ENCODE measurements at places on chromosomes 7 and 10.

DNA sequence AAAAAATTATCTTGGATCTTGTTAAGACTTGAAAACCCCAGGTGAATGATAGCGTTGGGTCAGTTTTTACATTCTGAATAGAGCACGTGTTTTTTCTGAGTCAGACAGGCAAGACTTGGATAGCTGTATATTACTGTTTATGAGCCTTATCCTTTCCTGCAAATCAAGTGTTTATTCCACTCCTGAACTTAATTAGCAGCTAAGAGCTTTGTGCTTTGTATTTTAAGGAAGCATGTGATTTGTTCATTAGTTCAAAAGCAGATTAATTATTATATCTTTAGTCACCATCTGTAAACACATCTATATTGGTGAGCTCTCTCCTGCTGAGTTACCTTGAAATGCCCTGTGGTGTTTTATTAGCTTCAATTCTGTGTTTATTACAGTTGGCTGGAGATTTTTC, 98.6 kb upstream of the PRPS1L1 start:
- DNase-seq: no peak

DNA sequence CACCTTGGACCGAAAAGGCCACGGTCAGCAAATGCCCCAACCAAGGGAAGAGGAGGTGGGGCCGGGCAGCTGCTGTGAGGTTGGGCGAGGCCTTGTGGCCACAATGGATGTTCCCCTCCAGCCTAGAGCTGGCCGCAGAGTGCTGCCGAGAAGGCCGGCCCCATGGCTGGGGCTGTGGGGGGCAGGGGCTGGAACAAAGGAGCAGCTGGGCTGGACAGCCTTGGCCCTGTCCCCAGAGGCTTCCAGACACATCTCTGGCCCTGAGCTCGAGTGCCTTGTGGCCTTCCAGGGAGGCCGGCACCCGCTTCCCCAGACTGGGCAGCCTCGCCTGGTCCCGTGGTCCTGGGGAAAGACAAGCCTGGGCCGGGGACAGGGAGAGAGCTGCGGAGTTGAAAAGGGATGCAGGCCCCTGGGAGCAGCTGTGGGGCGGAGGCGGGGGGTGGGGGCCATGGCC, 88.0 kb downstream of the PDGFA start:
- DNase-seq: peak; percentile 62

GRCh38 chr10:25226775-25227682, 52.2 kb downstream of the GPR158 start:
- peak; percentile 52 for DNase-seq

GRCh38 chr7:7048213-7048612, 134.1 kb upstream of the C1GALT1 start:
- DNase-seq: no peak

GRCh38 chr7:132030883-132031282, 474.5 kb upstream of the PODXL start:
- DNase-seq: no peak

DNA sequence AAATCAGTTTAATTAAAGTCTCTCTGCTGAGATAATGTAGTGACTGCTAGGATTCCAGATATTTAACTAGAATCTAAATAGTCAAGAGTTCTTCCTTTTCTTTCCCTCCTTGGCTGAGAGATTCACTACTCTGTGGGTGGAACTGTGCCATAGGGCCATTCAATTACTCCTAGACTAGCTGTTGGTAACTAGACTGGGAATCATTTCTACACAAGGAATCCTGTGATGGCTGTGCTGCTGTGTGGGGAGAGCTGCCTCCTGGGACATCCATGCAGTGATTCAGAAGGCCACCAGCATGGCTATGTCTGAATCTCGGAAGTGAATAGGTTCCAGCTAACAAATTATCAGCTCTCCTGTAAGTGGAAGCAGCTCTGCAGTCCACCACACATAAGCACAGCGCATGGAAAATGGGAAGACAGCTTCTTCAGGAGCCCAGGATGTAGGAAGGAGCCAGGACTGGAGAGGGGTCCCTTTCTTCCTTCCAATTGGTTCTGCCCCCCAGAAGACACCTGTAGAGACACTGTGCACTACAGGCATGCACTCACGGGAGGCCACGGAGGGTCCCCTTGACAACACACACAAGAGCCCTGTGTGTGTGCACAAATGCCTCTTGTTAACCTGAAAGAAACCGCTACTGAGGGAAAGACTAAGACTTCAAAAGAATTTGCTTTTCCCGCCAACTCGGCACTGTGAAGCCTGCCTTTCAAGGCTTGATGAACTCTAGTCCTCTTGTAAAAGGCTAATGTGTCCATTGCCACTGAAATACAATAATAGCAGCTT, 66.5 kb downstream of the SCRN1 start:
- no peak for DNase-seq

DNA sequence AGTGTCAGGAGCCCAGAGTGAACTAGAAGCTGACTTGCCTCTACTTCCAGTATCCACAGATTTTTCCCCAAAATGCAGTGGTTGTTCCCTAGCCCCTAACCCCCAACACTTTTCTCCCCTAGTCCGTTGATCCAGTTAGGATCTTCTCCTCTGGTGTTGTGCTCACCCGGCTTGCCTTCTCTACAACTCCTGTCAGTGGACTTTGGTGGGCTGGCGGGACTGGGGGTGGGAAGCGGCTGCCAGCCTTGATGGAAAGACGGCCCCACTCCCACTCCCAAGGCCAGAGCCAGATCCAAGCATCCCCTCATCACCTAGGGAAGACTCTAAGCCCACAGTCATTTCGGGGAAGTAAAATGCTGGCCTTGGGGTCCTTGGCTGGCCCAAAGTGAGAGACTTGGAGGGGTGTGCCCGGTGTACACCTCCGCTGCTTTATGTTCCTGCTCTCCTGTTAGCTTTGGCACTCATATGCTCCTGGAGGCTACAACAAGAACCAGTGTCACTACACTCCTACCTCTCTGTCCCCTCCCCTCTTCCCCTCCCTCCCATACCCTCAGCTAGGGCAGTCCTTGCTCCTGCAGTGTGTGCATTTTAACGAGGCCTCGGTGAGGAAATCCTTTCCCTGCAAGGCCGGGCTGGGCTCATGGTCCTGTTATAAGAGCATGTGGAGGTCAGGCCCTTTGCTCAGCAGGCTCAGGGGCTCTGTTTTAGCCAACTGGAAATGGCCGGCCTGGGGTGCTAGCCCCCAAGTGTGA, 930 bp upstream of the HOXA10 start:
- no peak for DNase-seq

DNA sequence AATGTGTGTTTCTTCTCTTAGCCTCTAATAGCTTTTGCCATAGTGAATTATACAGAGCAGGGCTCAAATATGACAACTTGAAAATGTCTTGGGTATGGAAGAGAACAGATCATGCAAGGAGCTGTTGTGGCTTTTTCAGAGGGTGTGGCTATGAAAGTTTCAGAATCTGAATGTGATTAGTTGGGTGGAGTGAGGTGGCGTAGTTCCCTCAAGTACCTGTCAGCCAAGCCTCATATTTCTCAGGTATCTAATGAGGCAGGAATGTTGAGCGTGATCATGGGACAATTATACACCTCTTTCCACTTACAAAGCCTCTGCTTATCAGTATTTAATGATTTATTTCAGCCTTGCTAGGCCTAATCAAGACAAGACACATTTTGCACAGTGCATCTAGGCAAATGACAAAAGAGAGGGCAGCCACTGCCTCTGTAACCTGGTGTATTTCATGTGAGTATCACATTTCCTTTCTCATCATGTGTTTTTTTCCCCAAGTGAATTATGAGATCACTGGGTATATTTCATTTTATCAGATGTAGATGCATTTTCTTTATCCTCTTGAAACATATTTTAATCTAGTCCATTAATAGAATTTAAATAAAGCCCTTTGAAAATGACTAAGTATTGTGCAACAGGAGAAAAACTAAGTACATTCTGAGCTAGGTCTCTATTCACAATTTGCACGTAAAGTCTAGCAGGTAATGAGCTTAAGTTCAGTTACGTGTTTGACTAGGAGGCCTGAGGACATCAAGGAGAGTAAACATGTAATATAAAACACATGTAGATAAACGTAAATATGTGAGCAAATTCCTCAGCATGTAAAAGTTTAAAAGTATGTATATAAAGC, 644.4 kb upstream of the IGFBP3 start:
- no peak for DNase-seq

DNA sequence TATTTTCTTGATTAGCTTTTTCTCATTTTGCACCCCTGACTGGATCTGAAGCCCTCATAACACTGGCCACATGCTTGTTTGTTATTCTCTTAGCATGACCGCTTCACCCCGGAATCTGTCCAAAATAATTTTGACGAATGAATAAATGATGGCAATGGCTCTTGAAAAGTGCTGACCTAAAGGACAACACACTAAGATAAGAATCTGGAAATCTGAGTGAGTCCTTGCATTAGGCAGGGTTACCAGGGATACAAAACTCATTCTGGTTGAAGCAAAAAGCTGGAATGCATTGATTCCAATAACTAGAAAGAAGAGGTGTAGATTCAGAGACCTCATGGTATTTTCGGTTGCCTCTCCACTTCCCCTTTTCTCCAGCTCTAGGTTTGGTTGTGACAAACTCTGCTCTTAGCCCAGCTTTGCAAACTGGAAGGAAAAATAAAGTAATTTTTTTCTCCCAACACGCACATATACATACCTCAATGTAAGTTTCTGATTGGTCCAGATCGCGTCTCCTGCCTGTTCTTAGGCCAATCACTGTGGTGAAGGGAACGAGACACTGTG, 157.4 kb downstream of the SKIDA1 start:
- DNase-seq: no peak

DNA sequence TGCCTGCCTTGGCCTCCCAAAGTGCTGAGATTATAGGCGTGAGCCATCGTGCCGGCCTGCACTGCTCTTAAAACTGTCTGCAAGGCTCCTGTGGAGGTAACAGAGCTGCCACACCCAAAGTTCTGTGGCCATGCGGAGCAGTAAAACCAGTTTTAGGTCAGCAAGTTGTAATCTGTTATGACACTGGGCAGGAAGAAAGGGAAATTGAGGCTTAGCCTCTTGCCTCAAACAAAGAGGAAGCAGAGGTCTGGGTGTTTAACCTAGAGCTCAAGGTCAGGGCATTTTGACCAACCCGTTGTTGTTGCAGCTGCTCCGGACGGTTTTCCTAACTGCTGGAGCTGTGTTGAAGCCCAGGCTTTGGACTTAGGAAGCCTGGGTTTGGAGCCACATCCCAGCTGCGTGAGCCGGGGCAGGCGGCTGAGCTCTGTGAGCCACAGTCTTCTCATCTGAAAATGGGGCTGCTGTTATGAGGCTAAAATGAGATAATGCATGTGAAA, 7.4 kb upstream of the RRP12 start:
- DNase-seq: no peak

GRCh38 chr7:134954197-134955082, 31.9 kb upstream of the AGBL3 start:
- peak; percentile 74 for DNase-seq

GRCh38 chr10:95792874-95793285, 36.9 kb downstream of the ENTPD1 start:
- DNase-seq: no peak

GRCh38 chr7:137904833-137905232, 58.1 kb upstream of the DGKI start:
- no peak for DNase-seq

DNA sequence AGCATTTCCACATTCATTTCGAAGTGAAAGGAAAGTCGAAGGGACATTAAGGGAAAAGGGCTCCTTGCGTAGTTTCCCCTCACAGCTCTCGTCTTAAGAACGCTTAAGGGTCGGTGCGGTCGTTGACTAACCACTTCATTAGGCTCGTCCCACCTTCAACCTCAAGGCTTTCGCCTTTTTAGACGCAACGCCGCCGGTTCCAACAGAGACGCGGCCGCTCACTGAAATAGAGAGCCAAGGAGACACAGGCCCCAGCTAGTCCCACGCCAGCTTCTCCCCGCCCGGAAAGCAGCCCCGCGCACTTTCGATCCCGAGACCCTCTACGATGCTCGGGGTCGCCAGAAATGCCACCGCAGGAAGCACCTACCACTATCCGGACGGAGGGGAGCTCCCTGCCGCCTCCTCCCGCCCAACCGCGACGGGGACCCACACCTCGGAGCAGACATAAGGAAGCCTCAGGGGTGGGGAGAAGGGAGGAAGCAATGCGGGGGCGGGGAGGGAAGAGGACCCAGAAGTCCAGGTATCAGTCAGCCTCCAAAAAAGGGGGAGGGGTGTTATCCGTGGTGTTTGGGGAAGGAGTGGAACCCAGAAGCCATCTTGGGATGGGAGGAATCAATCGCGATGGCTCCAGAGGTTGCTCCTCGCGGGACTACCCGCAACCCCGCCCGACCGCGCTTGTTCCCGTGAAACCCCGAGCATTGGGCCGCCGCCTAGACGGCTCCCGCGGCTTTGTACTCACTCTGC, 559 bp downstream of the TRA2A start:
- peak; percentile 56 for DNase-seq

DNA sequence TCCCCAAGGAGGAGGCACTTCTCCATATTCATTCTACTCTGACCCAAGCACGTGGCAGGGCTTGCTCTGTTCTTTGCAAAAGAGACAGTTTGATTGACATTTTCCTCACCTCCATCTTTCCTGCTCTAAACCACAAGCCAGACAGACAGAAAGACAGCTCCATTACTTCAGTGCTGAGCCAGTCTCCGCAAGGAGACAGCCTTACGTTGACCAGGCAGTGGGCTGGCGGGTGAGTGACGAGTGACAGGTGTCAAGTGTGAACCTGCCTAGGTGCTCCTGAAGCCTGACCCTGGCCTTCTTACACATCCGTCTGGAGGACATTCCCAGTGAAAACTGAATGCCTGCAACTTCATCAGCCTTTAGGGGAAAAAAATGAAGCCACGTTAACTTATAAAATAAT, 314.6 kb downstream of the TNS3 start:
- DNase-seq: no peak

GRCh38 chr7:123494193-123494796, 40.1 kb downstream of the IQUB start:
- no peak for DNase-seq

DNA sequence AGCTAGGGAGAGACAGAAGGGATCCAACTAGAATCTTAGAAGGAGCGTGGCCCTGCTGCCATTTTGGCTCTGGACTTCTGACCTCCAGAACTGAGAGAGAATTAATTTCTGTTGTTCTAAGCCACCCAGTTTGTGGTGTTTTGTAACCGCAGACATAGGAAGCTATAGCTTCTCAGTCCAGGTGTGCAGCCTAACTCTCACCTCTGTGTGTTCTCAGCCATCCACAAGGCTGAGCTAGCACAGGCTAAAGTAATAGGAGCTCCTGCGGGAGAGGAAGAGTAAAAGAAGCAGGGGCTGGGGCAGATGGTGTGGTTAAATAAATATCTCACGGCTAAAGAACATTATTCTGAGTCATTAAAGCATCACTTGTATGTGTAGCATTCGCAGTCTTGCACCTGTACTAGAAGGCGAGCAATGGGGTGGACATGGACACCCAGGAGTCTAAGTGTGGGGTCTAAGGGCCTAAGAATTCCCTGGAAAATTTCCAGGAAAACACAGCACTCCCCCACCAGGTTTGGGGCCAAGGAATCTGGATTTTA, 94.1 kb downstream of the AOAH start:
- no peak for DNase-seq

DNA sequence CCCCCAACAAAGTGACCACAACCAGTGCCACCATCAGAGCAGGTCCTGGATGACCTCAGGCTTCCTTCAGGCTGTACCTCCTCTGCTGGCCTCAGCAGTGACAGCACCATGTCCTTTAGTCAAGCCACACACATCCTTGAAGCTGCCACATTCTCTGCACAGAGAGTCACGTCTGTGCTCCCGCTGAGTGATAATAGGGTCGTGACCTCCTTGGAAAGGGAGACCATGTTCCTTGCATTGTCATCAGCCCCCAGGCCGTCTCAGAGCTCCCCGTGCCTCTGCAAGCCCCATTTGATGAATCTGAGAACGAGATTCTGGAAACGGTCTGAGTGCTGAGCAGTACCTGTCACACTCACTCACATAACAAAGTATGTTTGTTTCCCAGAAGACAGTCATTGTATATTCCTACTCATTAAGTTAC, 106.5 kb upstream of the PRR15 start:
- DNase-seq: no peak

GRCh38 chr10:44704616-44705015, 206.5 kb upstream of the TMEM72 start:
- no peak for DNase-seq
